ENCODE measurements at places on chromosomes 2 and 18. TPM values are rescaled to one million over a fixed set of nuclear protein-coding genes. Genes with fewer than 3 reads are reported as not detected.

The COLEC11 gene
- total RNA-seq, result under 0.01 TPM

The PDE11A gene
- 0.33 TPM for total RNA-seq

The ATP6V1C2 gene
- total RNA-seq, result 1.5 TPM

The SPP2 gene
- total RNA-seq, result not detected

The RAX gene
- not detected for total RNA-seq

All from melanocyte of skin (primary cell).